ENCODE measurements at places on chromosomes 1 and 21.

DNA sequence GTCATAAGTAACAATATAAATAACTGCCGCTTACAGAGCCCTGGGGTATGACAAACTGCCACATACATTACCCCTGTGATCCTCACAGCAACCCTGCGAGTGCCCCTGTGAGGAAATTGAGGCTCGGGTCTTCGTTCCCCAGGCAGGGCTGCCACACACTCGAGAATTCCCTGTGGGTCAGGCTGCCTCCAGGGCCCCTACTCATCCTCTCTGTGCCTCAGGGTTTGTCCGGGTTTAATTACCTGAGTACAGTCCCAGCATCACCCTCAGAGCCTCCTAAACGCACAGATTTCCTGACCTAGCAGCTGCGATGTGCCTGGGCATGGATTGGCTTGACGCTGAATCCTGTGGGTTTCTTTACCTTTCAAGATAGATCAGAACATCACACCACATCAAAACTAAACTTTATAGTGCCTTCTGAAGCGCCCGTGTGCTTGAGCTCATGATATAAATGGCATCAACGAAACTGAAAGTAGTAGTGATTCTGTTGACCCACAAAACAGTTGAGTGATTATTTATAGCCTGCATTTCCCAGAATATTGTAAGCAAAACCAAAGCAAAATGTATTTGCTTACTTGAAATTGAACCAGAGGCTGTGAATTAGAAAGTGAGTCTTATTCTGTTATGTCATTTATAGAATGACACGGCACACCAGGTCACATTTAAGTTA, 14.0 kb downstream of the SLC37A1 start:
- no peak for DNase-seq

DNA sequence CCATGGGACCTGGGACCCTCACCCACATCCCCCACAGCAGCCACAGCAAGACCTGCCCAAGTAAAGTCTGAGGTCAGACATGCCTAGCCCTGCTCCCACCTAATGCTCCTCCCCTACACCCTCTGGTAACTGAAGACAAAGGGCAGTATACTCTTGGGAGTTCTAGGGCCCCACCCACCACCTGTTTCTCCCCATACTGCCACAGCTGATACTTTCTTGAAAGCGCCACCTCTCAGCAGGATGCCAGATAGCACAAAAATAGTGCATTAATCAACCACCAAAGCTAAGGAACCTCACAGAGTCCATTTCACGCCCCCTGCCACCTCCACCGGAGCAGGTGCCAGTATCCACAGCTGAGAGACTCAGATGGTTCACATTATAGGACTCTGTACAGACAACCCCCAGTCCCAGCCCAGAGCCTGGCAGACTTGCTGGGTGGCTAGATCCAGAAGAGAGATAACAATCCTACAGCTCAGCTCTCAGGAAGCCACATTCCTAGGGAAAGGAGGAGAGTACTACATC, 238.1 kb downstream of the LRRC40 start:
- peak; percentile 38 for DNase-seq

DNA sequence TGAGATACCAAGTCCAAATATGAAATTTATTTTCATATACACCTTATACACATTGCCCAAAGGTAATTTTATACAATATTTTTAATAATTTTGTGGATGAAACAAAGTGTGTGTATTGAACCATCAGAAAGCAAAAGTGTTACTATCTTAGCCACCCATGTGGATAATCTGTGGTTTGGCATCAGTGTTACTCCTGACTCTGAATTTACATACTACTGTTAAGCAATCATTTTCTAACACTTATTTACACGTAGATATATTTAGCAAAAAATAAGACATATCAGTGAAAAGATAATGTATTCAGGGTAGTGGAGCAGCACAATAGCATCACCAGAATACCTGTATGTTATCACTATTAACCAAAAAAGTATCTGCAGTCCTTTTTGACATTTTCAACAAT, 23.8 kb downstream of the DENND2D start:
- no peak for DNase-seq

DNA sequence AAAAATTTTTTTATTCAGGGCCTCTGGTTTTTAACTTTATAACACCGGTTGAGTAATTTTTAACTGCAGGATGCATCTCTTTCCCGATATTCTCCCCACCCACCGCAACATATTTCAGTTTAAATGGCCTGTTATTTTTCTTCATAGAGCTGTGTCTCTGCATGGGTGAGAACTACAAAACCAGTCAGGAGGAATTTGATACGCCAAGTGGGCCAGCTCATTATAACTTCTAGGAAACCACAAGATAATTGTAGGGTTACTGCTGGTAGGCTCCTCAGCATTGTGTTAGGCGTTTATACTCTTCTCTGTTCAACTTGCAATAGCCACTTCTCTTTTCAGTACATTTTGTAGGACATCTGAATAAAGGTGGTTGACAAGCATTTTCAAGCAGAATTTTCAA, 169.7 kb downstream of the PBX1 start:
- DNase-seq, result peak; percentile 36

All from fibroblast of skin of back (primary cell).